ENCODE measurements at places on chromosomes 12 and 14.

DNA sequence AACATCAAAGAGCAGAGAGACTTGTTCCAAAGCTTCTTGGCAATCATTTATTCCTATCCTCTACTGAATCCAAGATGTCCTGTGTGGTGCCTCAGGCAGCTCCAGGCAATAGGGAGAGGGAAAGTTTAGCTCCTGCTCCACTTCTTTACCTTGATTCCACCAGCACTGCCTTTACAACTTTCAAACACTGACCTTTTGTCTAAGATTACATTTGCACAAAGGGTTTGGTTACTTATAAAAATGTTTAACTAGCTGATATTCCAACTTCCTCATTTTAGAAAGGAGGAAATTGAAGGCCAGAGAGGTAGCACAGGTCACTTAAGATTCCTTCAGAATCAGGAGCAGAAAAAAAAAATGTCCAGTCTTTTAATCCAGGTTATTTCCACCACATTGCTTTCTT, 192.7 kb downstream of the BTG1 start:
- DNase-seq = no peak

DNA sequence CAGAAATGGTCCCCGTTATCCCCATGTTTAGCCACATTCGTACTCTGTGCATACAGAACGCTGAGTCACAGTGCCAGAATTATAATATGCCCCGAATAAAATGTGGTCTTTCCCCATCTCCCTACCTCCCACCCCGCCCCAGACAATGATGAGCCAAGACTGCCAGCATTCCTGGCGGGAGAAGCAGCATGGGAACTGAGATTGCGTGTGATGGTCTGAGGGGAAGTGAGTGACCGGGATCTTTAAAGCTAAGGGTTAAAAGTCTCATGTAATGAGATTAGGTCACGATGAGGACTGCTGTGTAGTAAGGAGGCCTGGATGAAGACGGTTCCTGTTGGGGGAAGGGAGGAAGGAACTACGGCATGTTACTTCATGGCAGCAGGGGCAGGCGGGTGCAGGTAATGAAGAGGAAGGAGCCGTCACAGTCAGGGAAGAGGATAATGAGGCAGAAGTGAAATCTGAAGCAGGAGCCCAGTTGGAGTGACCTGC, 243.3 kb upstream of the FKBP4 start:
- no peak for DNase-seq

DNA sequence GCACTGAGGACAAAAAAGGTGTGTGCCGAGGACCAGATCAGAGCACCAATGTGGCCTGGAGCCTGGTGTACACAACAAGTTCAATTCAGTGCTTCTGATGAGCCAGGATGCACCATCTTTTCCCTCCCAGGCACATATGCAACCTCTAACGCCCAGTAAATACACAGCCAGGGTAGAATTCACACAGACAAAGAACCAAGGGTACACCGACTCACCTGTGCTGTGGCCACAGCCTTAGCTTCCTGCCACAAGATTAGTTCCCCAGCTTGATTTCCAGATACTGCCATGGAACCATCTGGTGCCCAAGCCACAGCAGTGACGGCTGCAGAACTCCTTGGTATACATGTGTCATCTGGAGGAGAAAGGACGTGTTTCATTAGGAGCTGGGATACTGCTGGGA, 29.4 kb downstream of the PARP2 start:
- no peak for DNase-seq

DNA sequence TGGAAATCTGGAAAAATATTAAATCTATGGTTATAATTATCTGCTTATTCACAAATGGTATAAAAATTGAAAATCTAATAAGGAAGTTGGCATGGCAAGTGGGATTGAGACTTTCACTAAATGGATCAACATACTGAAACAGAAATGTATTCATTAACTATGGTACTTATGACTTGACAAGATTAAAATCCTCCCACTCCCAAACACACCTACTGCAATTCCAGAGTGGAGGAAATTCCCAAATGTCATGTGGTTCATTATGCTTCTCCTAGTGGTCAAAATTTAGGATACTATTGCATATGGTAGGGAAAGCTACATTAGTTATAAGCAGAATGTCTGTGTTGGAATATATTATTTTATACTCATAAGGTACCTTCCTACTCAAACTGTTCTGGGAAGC, 265.3 kb upstream of the PRICKLE1 start:
- DNase-seq = no peak

GRCh38 chr12:108911915-108912314, 32.0 kb downstream of the DAO start:
- DNase-seq = no peak

GRCh38 chr12:14927267-14927666, 11.1 kb downstream of the ERP27 start:
- no peak for DNase-seq

DNA sequence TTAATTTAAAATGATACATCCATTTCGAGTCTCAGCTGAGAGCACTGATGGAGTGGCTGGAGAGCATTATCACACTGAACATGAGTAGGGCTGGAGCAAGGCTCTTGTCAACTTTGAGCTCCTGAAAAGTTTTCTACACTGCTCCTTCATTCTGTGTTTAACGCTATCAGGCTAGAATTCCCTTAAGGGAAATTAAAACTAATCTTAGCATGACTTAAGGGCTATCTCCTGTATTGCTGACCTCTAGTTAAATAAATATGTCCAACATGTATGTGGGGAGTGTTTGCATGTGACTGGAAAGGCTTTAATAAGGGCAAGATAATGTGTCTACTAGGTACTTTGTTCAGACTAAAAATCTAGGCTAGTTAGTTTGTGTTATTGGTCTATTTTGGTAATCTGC, 116.7 kb upstream of the CAND1 start:
- DNase-seq = no peak

DNA sequence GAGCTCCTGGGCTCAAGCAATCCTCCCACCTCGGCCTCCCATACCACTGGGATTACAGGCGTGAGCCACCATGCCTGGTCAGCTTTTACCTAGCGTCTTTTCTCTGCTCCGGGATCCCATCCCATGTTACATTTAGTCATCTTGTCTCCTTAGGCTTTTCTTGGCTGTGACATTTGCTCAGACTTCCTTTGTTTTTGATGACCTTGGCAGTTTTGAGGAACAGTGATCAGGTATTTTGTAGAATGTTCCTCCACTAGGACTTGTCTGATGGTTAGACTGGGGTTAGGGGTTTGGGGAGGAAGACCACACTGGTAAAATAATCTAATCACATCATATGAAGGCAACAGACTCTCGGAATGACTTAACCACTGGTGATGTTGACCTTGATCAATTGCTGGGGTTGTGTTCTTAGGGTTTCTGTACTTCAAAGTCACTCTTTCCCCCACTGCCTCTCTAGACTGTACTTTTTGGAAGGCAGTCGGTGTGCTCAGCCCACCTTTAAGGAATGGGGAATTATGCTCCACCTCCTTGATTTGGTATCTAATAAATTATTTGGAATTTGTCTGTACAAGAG, 48.4 kb downstream of the RIN3 start:
- peak; percentile 54 for DNase-seq

- no peak for DNase-seq
Measured at GRCh38 chr12:22467190-22467589, 77.2 kb downstream of the C2CD5 start.

- no peak for DNase-seq
Measured at GRCh38 chr14:103067231-103067954, 10.0 kb upstream of the CDC42BPB start.

GRCh38 chr12:12441843-12442461, 85.1 kb downstream of the BORCS5 start:
- DNase-seq = peak; percentile 79

DNA sequence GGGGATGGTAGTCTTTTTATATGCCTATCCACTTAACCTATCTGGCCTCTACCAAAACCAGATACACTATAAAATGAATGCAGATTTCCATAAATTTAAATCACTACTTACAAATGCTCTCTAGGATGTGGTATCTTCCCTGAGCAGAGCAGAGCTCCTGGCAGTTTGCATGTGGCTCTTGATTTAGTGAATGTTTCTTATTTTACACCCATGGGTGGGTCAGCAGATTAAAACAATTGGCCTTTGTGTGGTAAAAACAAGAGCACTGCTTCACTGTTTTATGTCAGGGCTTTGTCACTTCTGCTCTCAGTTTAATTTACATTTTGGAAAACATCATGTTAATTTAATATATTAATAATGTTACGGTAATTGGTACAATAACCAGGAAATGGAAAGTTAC, 5.5 kb downstream of the TAS2R19 start:
- DNase-seq = no peak

GRCh38 chr12:88662961-88663360, 82.7 kb upstream of the KITLG start:
- DNase-seq = no peak

- DNase-seq = no peak
Measured at GRCh38 chr12:76714415-76714814, 49.5 kb upstream of the ZDHHC17 start.

- no peak for DNase-seq
Measured at GRCh38 chr12:63753743-63754142, 26.0 kb upstream of the RXYLT1 start.

- DNase-seq = peak; percentile 84
Measured at GRCh38 chr12:131104463-131105350, 151.0 kb downstream of the ADGRD1 start.

GRCh38 chr14:52494444-52494843, 57.9 kb downstream of the TXNDC16 start:
- no peak for DNase-seq

DNA sequence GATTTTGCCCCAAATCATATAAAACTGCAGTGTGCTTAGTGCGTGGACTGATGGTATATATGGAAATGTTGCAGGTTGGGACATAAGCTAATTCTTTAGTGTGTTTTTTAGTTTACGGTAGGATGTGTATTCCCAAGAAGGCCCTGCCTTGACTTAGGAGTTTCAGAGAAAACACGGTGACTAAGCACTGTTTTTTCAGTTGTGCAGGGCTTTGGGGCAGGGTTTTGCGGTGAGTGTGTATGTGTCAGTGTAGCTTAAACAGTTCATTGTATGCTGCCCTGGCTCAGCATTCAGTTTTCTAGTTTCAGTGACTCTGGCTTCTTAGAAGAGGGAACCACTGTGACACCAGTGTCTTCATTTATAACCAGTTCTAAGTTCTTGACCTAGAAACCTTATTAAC, 101.2 kb downstream of the AKAP6 start:
- no peak for DNase-seq

DNA sequence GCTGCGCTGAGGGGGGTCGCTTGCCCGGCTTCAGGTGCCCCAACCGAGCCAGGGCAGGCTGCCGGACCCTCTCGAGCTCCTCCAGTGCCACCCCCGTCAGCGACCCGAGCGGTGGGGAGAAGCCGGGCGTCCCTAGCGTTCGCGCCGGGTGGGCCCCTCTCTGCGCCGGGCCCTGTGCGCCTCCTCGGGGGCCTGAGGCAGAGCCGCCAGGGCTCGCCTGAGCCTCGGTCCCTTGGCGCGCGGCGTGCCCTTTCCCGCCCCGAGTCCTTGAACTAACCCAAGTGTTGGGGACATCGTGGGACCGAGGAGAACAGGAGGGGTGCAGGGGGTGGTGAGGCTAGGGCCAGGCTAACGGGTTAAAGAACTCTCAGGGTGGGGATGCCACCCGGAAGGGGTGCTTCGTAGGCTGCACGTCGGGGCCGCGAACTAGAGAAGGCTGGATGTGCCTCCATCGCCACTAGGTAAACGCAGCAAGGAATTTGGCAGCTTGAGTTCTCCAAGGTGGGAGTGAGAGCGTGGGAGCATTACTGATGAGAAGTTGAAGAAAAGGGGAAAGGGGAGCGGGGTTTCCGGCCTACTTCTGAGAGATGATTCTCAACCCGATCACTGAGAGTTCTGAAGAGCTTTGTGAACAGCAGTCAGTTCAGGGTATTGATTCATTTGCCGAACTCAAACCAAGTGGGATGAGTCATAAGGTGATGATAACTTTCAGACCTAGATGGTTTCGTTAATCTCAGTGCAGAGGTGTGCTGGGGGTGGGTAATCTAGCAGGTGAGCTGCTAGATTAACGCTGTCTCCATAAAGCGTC, 618 bp downstream of the RNF34 start:
- DNase-seq = peak; percentile 91

GRCh38 chr12:121288158-121288845, 8.2 kb downstream of the CAMKK2 start:
- no peak for DNase-seq

Measured in activated CD4-positive, alpha-beta T cell treated with anti-CD3 and anti-CD28 coated beads, Interleukin-2, amount 50 U/mL, for 16 hours (primary cell).